ENCODE measurements at places on chromosomes 5 and 9. TPM values are rescaled to one million over a fixed set of nuclear protein-coding genes. Genes with fewer than 3 reads are reported as not detected.

The ZNF367 gene
- 22.1 TPM for total RNA-seq

The AFF4 gene
- total RNA-seq = 32.3 TPM

The NCS1 gene
- 5.4 TPM for total RNA-seq

The OBP2B gene
- total RNA-seq = not detected

The TEX48 gene
- 0.56 TPM for total RNA-seq

The SOX30 gene
- not detected for total RNA-seq

The PCDHGA5 gene
- total RNA-seq = 0.19 TPM

The OLFM1 gene
- total RNA-seq = 0.19 TPM

The SETX gene
- total RNA-seq = 46.0 TPM

The MYOT gene
- not detected for total RNA-seq

The FBXO10 gene
- total RNA-seq = 2.7 TPM

The PLEKHG4B gene
- not detected for total RNA-seq

The SMIM33 gene
- 0.37 TPM for total RNA-seq

The LCN10 gene
- 1.1 TPM for total RNA-seq

The ACTBL2 gene
- total RNA-seq = not detected

The FLT4 gene
- 2.0 TPM for total RNA-seq

The INSL6 gene
- total RNA-seq = not detected

The DIPK1B gene
- total RNA-seq = 1.5 TPM

The HTR4 gene
- total RNA-seq = not detected

The CCL27 gene
- total RNA-seq = 0.52 TPM

The ZFP2 gene
- total RNA-seq = 0.33 TPM

The C5orf58 gene
- not detected for total RNA-seq

The SPINK13 gene
- not detected for total RNA-seq

The FABP6 gene
- not detected for total RNA-seq

The PPP3R2 gene
- total RNA-seq = not detected

The ARHGEF37 gene
- 1.5 TPM for total RNA-seq

The NUTM2G gene
- total RNA-seq = not detected

The TOPORS gene
- 14.5 TPM for total RNA-seq

The CCDC127 gene
- 7.7 TPM for total RNA-seq

The SERF1A gene
- total RNA-seq = 7.3 TPM

The DRD1 gene
- total RNA-seq = not detected

The PAEP gene
- not detected for total RNA-seq

The OTP gene
- total RNA-seq = not detected

The SYNPO gene
- not detected for total RNA-seq

The GABRP gene
- not detected for total RNA-seq

The BHMT gene
- total RNA-seq = not detected

The BTNL9 gene
- not detected for total RNA-seq

The CTNND2 gene
- total RNA-seq = not detected

The MYORG gene
- 1.4 TPM for total RNA-seq

The ELOVL7 gene
- total RNA-seq = 1.1 TPM

The SLC34A1 gene
- total RNA-seq = not detected

The GPR21 gene
- 1.0 TPM for total RNA-seq

The CTSV gene
- 0.51 TPM for total RNA-seq

The STK10 gene
- 87.9 TPM for total RNA-seq

The TXNDC8 gene
- total RNA-seq = not detected

The SLC6A7 gene
- total RNA-seq = not detected

The RNF208 gene
- total RNA-seq = 15.2 TPM

The ABLIM3 gene
- not detected for total RNA-seq

The APBA1 gene
- total RNA-seq = 1.1 TPM

The NUTM2F gene
- not detected for total RNA-seq

The SUSD1 gene
- 4.8 TPM for total RNA-seq

The ZNF883 gene
- total RNA-seq = 0.24 TPM

The THBS4 gene
- 2.1 TPM for total RNA-seq

The PCDHA12 gene
- total RNA-seq = not detected

The FNIP1 gene
- 17.5 TPM for total RNA-seq

Measured in activated CD4-positive, alpha-beta T cell treated with anti-CD3 and anti-CD28 coated beads, Interleukin-2, amount 10 ng/mL, durations not matched to agents 24 days and 14 days (primary cell).